ENCODE measurements at places on chromosomes 2 and 18.

DNA sequence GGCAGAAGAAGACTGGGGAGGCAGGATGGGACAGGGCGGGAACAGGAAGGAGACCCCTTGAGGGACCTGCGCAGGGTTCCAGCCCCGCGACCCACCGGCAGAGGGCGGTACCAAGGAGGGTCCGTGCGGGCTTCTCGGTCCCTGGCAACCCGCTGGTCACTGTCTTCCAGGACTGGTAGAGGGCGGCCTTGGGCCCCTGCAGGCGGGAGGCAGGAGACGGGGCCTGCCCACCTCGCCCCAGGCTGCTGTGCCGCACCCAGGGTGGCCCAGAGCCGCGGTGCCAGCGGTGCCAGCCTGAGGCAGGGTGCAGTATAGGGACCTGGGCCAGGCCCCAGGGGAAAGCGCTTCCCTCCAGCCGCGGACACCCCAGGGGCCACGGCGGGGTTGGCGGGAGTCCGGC, 34.5 kb downstream of the NEURL3 start:
- DNase-seq, result no peak

DNA sequence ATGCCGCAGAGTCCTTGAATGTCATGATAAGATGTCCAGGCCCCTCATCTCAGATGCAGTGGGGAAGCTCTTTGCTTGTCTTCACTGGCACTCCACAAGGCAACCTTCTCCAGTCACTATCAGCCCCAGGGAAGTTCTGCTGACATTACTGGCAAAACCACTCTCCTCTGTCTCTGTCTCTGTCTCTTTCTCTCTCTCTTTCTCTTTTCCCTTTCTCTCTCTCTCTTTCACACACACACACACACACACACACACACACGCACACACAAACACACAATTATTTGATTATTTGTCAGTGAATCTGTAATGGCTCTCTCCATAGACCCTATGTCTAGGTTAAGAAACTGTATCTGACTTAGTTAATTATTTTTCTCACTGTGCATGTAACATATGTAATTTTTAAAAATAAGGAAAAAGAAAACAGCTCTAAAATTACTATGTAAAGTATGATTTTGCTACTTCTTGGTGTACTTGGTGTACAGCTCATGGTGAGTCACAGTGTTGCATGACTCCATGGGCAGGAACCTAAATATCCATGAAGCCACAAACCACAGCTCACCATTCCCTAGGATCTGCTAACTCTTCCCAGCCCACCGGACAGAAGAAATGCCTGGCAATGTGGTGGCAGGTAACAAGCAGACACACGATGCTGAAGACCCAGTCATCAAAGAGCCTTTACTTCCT, 594.9 kb upstream of the ID2 start:
- DNase-seq, result peak; percentile 84

DNA sequence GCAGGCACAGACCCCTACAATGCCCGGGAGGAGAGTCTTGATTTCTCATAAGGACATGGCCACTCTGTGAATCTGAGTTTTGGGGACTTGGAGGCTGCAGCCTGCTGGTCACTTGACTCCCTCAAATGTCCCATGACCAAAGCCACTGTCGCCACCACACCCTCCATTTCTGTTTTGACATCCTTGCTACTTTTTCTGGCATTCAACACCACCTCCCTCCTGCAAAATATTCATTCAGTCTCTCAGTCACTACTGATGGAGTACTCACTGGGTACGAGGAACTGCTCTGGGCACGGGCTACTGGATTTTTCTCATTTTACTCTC, 208.6 kb upstream of the HAAO start:
- no peak for DNase-seq

GRCh38 chr2:217434180-217434975, 568.4 kb downstream of the TNS1 start:
- DNase-seq, result peak; percentile 91

DNA sequence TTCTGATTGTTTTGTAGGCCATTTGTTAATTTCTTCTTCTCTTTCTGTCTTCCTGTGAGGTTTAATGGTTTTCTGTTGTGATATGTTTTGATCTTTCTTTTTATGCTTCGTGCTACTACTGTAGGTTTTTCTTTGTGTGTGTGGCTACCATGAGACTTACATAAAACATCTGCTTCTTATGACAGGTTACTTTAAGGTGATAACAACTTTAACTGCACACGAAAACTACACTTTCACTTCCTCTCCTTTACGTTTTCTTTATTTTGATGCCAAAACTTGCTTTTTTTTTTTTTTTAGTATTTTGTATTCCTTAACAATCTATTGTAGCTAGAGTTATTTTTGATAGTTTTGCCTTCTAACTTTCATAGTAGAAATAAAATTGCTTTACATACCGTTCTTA, 691.3 kb downstream of the TSN start:
- no peak for DNase-seq

DNA sequence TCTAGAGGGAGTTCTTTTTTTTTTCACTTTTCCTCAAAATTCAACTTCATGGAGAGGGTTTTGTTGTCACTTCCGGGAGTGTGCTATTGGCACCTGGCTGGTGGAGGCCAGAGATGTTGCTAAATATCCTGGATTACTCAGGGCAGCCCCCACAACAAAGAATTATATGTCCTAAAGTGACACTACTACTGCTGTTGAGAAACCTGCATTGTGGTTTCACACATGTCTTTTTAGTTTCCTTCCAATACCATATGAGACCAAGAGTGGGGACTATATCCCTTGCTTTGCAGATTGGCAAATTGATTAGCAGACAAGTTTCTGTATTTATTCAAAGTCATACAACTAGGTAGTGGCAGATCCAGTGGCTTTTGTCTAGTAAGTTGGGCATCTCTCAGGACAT, 826.8 kb downstream of the TRIB2 start:
- no peak for DNase-seq

GRCh38 chr2:119730671-119731177, 29.0 kb upstream of the PTPN4 start:
- no peak for DNase-seq

DNA sequence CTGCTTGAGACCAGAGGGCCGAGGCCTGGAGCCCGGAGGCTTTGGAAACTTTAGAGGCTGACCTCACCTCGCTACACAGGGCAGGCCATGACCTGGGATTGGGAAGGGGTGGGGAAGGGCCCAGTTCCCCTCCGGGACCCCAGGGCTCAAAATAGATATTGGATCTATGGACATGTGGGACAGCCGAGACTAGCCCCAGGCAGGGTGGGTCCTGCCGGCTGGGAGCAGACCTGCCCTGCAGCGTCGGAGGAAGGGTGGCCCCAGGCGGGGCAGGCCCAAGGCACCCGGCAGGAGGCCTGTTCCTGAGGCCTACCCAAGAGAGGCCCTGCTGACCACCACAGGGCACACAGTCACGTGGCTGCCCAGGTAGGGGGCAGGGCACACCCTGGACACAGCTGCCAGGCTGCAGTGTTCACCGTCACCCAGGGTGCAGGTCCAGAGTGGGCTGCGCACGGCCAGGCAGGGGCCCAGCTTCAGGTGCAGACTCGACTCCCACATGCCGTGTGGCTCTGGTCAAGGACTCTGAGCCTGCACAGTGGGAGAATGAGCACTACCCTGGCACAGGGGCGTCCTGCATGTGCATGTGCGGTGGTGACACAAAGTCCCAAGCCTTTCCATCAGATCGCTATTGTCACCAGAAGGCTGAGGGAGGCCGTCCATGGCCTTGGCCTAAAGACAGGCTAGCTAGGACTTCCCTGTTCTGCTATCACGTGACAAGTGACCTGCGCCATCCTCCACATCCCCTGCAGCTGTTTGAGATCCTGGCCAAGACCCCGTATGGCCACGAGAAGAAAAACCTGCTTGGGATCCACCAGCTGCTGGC, 13.2 kb downstream of the ANO7 start:
- DNase-seq, result no peak

- DNase-seq, result no peak
Observed at GRCh38 chr18:55078303-55078932, 119.2 kb upstream of the CCDC68 start.

- no peak for DNase-seq
Observed at GRCh38 chr2:238166391-238167343, 7.9 kb downstream of the ERFE start.

- peak; percentile 66 for DNase-seq
Observed at GRCh38 chr2:151302879-151303278, 13.4 kb upstream of the NMI start.

- DNase-seq, result peak; percentile 25
Observed at GRCh38 chr18:34801774-34802173, 91.7 kb downstream of the DTNA start.

- DNase-seq, result no peak
Observed at GRCh38 chr2:148023861-148024260, 3.0 kb downstream of the MBD5 start.

DNA sequence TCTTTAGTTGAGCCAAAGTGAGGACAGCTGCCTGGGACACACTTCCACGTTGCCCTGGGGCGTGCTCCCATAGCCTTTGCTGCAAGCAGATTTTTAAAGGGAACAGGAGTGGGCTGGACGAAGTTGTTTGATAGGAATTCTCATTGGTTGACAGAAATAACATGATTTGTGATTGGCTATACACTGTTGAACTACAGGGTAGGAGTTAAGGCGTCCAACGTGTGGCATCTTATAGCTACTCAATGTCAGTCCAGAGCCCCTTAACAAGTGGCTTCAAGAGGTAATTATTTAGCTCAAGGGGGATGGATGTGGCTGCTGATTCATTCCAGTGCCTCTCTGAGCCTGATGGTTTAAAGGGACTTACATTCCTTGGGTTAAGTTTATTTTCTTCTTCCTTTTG, 65.5 kb downstream of the ACAA2 start:
- DNase-seq, result no peak

GRCh38 chr2:201642579-201643215, 606 bp downstream of the TMEM237 start:
- no peak for DNase-seq

DNA sequence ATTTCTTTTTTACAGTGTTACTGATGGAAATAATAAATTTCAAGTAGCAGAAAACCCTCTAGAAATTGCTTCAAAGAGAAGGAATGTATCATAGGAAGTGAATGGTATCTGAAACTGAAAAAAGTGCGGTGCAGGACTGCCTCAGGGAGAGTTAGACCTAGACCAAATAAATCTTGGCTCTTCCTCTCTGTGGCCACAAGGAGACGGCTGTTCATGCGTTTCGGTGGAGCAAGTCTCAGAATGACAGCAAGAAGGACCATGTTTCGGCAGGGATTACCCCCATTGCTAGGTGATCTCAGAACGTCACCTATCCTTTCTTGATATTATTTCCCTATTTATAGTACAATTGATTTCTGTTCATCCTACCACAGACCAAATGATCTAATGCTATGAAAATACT, 522.3 kb downstream of the SOX11 start:
- DNase-seq, result no peak

DNA sequence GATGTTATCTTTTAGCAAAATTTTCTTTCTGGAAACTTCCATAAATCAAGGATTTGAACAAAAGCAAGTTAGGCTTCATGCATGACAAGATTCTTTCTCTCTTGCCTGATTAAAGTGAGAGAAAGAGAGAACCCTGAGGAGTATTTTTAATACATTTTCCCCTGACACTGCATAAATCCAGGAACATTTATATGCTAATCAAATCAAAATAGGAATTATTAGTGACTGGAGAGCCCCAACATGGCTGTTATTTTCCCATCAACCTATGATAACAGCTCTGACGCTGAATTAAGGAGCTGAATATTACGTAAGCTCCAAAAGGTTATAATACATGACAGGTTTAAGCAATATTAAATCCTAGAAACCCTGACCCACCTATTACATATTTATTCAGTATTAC, 930.2 kb upstream of the PIK3C3 start:
- no peak for DNase-seq

- DNase-seq, result no peak
Observed at GRCh38 chr2:238865744-238866355, 18.0 kb downstream of the TWIST2 start.

DNA sequence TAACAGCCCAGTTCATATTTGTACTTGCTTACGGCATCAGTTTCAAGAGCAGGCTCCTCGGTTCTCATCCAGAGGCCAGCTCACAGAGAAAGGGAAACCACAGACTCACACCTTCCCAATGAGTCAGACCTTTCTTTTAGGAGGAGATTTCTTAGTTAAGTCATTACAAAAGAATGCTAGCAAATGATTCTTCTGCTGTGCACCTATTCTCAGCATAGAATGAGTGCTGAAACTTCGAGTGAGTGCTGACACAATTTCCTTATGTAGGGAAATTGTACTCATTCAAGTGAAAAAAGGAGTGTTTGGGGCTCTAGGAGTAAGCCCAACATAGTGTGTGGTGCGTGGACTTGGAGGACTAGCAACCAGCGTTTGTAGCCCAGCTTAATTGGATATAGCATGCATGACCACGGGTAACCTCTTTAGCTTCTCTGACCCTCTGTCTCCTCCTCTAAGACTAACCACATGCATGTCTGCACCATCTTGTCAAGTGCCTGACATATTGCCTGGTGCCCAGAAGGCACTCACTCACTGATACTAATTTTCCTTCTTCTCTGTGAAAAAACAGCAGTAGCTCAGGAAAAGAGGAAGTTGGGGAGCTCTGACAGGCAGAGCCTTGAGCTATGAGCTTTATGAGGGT, 87.0 kb downstream of the ALPK2 start:
- DNase-seq, result peak; percentile 90

- DNase-seq, result no peak
Observed at GRCh38 chr2:223051693-223052289, at the start of gene KCNE4. Gene KCNE4, plus strand, starts transcription at chr2:223052190. Its CDS starts 641 bp downstream, at chr2:223052831.

- no peak for DNase-seq
Observed at GRCh38 chr2:65666156-65666725, 233.8 kb upstream of the SPRED2 start.

DNA sequence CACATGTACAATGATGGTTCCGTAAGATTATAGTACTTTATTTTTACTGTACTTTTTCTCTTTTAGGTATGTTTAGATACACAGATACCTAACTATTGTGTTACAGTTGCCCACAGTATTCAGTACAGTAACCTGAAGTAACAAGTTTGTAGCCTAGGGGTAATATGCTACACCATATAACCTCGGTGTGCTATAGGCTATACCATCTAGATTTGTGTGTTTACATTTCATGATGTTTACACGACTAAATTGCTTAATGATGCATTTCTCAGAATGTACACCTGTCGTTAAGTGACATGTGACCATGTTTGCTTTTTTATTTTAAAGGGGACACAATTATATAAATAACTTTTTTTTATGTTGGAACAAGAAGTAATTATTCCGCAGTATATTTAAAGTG, 34.5 kb downstream of the PIK3C3 start:
- DNase-seq, result no peak

DNA sequence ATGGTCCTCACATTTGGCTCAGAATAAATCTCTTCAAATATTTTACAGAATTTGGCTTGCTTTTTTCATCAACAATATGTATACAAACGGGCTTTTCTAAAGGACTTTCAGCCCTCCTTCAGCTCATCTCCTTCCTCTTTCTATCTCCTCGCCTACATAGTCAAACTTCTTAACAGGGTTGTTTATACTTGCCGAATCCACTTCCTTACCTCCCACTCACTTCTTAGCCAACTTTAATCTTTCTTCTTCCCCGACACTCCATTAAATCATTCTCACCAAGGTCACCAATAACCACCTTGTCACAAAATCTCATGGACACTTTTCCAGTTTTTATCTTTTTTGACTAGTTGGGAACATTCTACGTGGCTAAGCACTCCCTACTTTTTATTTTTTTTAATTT, 325.2 kb downstream of the PLCL1 start:
- DNase-seq, result no peak

Measured in GM04503 (cell line).